DND-41 (cell line): ENCODE measurements at places on chromosomes 7 and 10.

- H3K4me1 ChIP-seq, result peaks cover 59% of the 10 kb centered on the region
- peaks cover 33% of the 10 kb centered on the region for H3K36me3 ChIP-seq
- DNase-seq, result peak; percentile 70
- H3K4me3 ChIP-seq, result no peak overlapping the region
- peak overlapping the region; percentile 83 for H3K27ac ChIP-seq
Measured at GRCh38 chr7:2040893-2041270, 191.9 kb downstream of the MAD1L1 start.

DNA sequence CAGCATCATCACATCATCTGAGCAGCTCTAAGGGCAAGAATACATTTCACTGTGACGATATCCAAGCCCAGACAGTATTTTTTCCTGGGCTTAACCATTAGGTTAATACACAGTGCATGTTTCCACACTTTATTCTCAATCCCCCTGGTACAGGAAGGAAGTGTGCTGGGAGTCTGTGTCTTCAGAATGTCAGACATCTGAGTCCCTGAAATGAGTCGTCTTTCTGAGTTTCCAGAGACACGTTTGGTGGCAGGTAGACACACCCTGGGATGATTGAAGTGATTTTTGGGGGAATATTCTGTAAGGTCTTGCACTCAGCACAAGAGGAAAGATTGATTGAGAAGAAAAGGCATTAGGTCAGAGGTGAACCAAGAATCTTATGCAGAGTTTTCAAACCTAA, 13.1 kb upstream of the SHH start:
- no peak for DNase-seq
- H3K4me3 ChIP-seq, result no peak overlapping the region
- no peak overlapping the region for H3K27ac ChIP-seq

DNA sequence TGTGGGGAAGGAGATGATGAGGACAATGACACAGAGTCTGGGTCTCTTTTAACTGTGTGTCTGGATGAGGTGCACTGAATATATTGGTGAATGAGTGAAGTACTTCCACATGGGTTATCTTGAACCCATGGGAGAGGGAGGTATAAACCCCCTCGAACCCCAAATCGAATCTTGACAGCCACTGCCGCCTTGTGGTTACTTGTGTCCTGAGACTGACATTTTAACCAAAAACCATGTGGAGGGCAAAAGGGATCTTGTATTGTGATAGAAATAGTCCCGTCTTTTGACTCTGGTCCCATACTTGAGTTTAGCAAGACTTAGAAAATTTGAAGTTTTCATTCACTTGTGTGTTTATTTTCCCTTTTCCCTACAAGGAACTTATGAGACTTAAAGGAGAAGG, 283.3 kb downstream of the PHTF2 start:
- DNase-seq, result no peak
- H3K4me1 ChIP-seq, result no peaks in the 10 kb centered on the region
- H3K4me3 ChIP-seq, result no peak overlapping the region

GRCh38 chr7:107035446-107035845, 9.1 kb upstream of the PRKAR2B start:
- H3K4me1 ChIP-seq, result no peaks in the 10 kb centered on the region
- H3K4me3 ChIP-seq, result no peak overlapping the region
- H3K27ac ChIP-seq, result no peak overlapping the region
- no peaks in the 10 kb centered on the region for H3K27me3 ChIP-seq

DNA sequence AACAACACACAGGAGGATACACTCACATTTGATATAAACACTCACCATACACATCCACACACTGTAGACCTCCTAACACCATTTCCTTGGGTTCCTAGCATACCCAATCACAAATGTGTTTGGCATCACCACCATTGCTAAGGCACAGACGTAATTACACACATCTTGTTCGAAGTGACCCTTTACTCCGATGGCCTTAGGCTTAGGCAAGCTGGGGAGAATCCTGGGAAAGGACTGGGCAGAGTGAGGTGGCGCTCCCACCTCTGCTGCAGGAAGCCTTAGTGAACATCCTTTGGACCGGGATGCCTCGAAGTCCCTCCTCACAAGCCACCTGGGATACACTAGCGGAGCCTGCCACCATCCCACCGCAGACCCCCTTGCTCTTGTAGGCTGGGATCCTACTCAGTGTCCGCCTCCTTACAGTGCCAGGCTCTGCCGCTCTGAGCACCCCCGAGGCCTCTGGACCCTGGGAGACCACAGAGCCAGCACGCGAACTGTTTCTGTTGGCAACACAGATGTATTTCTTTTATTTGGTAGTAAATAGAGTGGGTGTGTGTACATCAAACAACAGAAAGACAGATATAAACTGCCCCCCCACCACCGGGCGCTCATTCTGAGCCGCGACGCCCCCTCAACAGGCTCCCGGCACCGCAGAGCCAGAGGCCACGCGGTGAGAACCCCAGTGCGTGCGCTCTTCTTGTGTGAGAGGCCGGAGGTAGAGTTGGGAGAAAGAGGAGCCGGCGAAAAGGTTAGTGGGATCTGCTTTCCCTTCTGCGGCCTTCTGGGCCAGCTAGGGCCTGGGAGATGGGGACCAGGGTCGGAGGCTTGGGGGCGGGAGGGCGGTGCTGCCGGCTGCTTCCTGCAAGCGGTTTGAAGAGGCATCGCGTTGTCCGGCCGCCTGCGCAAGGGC, 5.9 kb upstream of the HMX2 start:
- H3K4me3 ChIP-seq, result no peak overlapping the region
- peaks cover 10% of the 10 kb centered on the region for H3K27me3 ChIP-seq
- no peak overlapping the region for H3K27ac ChIP-seq
- no peaks in the 10 kb centered on the region for H3K36me3 ChIP-seq
- no peak for DNase-seq

DNA sequence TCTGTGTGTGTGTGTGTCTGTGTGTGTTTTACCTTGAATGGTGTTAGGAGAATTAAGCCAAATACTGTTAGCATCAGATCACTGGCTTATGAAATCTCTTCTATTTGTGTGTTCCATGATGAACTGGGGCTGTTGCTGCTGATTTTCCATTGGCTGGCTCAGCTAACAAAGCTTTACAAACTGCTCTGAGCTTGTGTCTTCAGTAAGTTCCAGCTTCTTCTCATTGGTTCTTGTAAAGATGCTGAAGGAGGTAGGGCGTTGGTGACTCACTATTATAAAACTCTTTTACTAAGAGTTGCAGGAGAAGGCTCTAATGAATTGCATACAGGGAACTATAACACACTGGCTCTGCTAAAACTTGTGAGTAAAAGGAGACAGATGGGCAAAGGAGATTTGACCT, 136.4 kb upstream of the PRKCQ start:
- H3K4me1 ChIP-seq, result no peaks in the 10 kb centered on the region
- H3K36me3 ChIP-seq, result no peaks in the 10 kb centered on the region
- no peak for DNase-seq
- H3K4me3 ChIP-seq, result no peak overlapping the region

DNA sequence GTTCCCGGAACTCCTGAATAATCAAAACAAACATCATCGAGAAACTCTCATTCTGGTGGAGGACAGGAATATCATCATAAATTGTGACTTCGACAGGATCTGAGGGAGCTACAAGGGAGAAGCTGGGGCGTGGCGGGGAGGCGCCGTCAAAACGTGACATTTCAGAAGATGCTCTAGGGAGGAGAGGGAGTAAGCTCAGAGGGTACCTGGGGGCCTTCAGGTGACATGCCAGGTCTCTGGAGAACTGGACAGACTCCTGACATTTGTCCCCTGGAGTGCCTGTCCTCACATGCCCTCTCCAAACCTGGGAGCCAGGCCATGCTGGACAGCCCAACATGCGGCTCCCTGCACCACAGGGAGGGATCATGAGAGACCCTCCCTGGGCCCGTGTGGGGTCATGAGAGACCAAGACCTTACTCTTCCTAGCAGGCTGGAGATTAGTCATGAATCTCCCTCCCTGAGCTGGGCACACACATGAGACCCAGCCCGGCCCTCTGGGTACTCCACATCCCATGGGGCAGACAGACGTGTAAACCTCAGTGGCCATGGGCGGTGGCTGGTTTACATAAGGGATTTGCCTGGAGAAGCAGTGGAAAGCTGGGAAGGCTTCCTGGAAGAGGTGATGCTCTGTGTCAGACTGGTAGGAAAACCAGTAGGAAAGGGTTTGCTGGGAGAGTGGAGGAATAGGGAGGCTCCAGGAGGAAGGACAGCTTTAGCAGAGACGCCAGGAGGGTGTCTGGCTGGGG, 81.0 kb downstream of the MYL10 start:
- H3K4me3 ChIP-seq, result no peak overlapping the region
- no peaks in the 10 kb centered on the region for H3K4me1 ChIP-seq
- H3K27me3 ChIP-seq, result no peaks in the 10 kb centered on the region
- no peak overlapping the region for H3K27ac ChIP-seq
- H3K36me3 ChIP-seq, result no peaks in the 10 kb centered on the region

GRCh38 chr10:17353568-17354300, 100.7 kb downstream of the ST8SIA6 start:
- no peak overlapping the region for H3K27ac ChIP-seq
- no peaks in the 10 kb centered on the region for H3K36me3 ChIP-seq
- DNase-seq, result no peak
- no peaks in the 10 kb centered on the region for H3K27me3 ChIP-seq

GRCh38 chr10:131002031-131002861, 309.3 kb downstream of the TCERG1L start:
- H3K4me3 ChIP-seq, result no peak overlapping the region
- no peak for DNase-seq
- H3K4me1 ChIP-seq, result no peaks in the 10 kb centered on the region

GRCh38 chr10:70592746-70593512, 9.6 kb downstream of the PRF1 start:
- DNase-seq, result peak; percentile 59
- H3K4me3 ChIP-seq, result no peak overlapping the region
- H3K4me1 ChIP-seq, result peaks cover 10% of the 10 kb centered on the region
- H3K27ac ChIP-seq, result no peak overlapping the region

DNA sequence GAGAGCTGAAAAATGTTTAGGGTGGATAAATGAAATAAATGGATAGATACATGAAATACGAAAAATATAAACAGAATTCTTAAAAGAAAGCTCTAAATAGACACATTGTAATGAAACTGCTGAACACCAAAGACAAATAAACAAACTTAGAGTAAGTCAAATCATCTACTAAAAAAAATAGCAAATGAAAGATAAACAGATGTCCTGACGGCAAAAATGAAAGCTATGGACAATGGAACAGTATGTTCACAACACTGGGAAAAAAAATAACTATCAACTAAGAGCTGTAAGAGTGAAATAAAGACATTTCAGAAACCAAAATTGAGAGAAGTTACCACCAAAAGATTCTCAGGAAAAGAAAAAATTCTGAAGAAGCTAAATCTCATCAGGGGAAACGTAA, 106.1 kb downstream of the SGMS1 start:
- DNase-seq, result no peak
- no peaks in the 10 kb centered on the region for H3K27me3 ChIP-seq
- no peaks in the 10 kb centered on the region for H3K36me3 ChIP-seq
- H3K4me1 ChIP-seq, result no peaks in the 10 kb centered on the region

DNA sequence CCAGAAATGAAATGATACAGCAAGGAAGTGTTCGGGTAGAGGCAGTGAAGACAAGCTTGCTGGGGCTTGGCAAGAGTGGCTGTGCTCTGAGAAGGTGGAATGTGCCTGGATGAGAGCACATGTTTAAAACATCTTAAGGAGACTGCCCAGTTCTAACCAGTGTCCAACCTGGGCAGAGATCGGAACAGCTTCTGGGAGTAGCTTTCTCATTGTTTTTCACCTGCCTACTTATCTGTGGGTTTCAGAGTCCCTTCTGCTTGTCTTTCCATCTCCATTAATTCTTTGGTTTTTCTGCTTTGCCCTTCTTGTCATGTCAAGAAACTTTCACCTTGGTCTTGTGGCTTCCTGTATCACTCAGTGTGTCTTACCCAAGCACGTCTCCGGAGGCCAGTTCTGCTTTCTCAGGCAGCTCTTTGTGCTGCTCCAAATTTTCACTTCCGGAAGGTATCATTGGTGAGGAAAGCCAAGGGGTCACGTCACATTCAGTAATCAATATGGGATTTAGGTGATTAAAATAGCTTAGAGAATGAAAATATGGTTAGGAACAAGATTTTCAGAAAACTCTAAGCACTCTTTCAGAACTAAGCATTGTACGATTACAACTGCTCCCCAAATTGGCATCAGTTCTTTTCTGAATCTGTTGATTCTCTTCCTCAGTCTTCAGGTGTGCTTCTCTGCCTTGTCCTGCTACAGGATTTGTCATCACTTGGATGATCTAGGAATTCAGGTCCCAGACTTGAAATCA, 5.5 kb upstream of the LAMB4 start:
- H3K4me3 ChIP-seq, result no peak overlapping the region
- DNase-seq, result no peak
- no peaks in the 10 kb centered on the region for H3K36me3 ChIP-seq
- H3K27me3 ChIP-seq, result peaks cover 7% of the 10 kb centered on the region
- H3K27ac ChIP-seq, result no peak overlapping the region

DNA sequence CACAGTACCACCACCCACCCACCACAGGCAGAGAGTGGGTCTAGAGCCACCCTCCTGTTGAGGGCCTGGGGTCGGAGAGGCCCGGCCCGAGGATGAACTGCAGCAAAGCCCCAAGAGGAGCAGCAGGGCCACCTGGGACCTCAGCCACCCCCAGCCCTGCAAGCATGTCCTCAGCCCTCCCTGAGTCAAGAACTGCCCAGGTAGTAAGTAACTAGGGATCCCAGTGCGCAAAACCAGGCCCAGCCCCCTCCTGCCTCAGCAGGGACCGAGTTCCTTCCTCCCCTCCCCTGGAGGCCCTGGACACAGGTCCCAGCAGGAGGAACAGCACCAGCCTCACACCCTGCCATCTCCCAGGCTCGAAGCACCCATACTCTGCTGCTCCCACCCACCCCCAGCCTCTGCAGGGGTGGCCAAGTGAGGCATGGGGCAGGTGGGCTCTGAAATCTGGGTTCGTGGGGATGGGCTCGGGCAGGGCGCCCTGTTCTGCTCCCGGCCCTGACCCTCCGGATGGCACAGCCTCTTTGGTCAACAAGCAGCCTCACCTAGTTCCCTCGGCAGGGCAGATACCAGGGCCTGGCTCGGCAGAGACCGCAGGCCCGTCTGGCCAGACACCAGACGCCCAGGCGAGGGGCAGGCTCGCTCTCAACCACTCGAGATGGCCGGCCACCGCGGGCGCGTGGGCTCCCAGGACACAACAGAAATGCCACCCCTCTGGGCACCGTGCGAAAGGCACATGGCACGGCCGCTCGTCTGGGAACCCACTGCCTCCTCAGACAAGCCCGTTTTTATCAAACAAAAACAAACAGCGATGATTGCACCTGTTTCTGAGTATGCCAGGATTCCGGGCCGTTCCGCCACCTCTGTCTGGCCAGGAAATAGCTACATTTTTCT, 15.2 kb downstream of the PDGFA start:
- no peak overlapping the region for H3K4me3 ChIP-seq
- no peak for DNase-seq
- H3K27ac ChIP-seq, result no peak overlapping the region
- no peaks in the 10 kb centered on the region for H3K4me1 ChIP-seq
- H3K27me3 ChIP-seq, result no peaks in the 10 kb centered on the region
